ENCODE measurements at places on chromosomes 7 and 10.

DNA sequence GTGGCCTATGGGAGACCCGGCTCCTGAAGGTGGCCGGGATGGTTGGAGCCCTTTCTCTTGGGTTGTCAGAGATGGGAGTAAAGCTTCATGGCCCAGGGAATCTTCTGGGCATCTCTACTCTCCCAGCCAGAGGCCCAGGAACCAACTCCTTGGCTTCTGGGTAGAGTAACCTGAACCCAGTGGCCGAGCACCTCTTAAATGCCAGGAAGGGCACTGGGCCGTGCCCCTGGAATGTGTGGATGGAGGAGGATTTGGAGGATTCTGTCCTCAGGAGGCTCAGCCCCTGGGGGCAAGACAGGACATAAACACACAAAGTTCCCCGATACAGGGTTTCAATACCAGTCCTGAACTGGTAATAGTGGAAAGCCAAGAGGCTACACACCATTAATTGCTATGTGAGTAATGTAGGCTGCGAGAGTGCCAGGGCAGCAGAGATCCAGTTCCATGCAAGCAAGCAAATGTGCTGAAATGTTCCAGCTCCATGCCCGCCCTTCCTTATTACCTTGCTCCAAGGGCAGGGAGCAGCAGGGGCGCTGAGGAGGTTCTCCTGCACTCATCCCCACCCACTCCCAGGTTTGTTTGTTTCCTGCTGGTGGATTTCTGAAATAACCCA lies 1.2 kb downstream of the PALD1 start:
- DNase-seq = no peak

DNA sequence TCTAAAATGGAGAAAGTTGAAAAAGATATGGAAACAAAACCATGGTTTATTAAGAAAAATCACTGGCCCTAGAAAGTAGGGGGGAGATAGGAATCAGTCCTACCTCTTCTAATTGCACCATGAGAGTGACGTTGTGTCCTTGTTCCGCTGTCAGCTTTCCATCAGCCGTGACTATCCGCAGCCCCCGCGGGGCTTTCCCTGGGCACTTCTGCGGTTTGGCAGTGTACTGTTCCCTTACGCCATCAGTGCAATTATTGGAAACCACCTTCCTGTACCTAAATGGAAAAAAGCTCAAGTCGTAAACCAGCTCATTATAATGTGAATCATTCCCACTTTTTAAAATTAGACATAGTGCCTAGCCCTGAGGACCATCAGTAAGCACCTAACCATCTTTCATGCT lies 512.2 kb downstream of the SORCS1 start:
- no peak for DNase-seq

GRCh38 chr7:29917641-29918040 lies 72.0 kb downstream of the SCRN1 start:
- no peak for DNase-seq

GRCh38 chr7:121872831-121873288 lies at the start of gene PTPRZ1:
PTPRZ1 (plus strand) TSS chr7:121873161; CDS start chr7:121873500, 339 bp downstream.
- DNase-seq = no peak

DNA sequence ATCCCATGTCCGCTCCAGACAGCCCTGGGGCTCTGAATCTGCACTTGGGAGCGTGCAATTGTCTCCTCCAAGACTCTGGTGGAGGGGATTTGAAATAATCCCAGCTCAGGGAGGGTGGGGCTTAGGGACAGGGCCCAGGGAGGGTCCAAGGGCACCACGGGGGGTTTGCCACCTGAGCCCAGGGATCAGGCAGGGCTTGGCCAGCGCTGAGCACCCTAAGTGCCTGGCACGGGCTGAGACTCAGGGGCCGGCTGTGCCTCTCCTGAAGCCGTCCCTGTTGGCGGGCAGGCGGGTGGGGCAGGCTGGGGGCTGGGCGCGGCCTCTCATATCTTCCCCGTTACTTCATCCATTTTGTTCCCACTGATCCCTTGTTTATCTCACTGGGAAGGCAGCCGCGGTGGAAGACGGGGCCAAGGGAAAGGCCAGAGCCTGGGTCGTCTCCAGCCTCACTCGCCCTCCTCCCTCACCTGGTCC lies 41.8 kb upstream of the ELN start:
- DNase-seq = no peak

GRCh38 chr10:100184840-100185239 lies 989 bp downstream of the ERLIN1 start:
- no peak for DNase-seq

DNA sequence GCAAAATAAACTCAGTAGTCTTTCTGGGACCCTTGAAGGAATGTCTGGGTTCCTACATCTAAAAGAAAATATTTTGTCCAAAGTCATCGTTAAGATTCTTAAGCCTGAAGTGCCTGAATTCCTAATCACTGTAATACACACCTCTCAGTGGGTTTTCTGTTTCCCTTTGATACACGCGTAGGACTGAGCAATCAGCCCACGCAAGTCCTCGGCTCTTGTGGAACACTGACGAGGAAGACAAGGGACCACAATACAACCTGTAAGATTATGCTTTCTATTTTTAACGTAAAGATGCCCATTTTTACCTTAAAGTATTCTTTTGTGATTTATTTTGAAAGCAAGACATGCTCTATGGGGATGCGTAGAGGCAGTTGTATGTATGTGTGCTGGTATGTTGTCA lies 472.8 kb upstream of the CELF2 start:
- DNase-seq = no peak

GRCh38 chr7:37957221-37957970 lies 37.0 kb downstream of the EPDR1 start:
- DNase-seq = no peak

Measured in CD4-positive, alpha-beta T cell treated with Interleukin-21 for 1 hour (primary cell).